ENCODE measurements at places on chromosomes 4 and X.

GRCh38 chr4:95505151-95505550, 43.6 kb downstream of the UNC5C start:
- DNase-seq: no peak

DNA sequence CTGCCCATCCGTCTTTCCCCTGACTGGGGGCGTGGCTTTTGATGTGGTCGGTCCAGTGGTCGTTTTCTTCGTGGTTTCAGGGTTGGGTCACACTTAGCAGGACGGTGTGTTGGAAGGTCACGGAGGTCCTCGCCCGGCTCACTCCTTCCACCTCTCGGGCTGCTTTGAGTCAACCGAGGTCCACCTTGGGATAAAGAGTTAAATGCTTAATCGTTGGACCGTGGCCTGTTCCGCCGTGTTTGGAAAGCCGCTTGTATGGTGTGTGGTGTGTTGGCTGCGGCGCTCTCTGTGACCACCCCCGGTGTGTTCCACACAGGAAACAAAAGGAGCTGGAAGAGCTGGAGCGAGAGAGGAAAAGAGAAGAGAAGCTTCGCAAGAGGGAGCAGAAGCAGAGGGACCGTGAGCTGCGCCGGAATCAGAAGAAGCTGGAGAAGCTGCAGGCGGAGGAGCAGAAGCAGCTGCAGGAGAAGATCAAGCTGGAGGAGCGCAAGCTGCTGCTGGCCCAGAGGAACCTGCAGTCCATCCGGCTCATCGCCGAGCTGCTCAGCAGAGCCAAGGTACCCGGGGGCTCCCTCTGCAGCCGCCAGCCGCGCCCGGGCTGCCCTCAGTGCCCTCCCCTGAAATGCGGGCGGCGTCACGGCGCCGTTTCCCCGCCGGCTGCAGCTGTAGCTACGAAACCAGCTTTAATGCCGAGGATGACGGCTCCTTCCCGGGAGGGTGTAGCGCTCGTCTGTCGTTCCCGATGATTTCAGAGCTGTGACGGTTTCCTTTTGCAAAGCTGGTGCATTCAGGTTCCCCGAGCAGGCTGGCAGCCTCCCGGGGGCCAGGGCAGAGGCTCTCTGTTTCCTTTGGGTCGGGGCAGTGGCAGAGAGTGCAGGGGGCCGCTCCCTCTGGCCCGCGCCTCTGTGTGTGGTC, 7.7 kb downstream of the AKAP17A start:
- no peak for DNase-seq

DNA sequence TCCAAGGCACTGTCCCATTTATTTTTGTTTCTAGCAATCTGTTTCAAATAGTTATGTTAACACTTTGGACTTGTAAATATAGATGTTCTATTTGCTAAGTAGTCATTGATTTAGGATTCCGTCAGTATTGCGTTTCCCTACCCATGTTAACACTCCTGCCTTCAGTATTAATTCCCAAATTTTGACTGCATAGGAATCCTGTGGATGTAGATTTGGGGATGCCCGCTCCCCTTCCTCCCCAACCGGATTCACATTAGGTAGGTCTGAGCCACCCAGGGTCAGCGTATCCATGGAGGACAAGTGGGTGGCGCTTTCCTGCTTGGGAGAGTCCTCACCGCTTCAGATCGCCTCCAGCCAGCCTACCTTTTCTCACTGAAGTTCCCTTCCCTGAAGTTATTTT, 1.1 kb upstream of the SORBS2 start:
- DNase-seq: no peak

DNA sequence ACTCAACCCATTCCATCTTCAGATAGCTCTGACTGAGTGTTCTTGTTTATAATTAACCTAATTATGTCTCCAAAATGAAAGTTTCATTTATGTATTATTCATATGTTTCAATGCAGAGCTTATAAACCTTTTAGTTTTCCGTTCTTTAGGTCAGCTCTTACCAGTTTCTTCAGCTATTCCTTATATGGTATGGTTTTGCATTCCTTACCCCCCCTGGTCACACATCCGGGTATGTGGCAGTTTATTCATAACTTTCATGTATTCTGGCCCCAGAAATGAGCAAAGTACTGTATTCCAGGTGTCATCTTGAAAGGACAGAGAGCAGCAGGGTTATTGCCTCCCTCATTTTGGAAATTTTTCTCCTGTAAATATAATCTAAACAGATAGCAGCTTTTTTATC, 16.8 kb upstream of the IGSF1 start:
- DNase-seq: no peak

- no peak for DNase-seq
Measured at GRCh38 chr4:8040607-8041006, 100.9 kb upstream of the AFAP1 start.
